ENCODE measurements at places on chromosomes 2 and 18. TPM values are rescaled to one million over a fixed set of nuclear protein-coding genes. Genes with fewer than 3 reads are reported as not detected.

- DNase-seq = no peak
These were observed 3.7 kb upstream of the TGFA start for GRCh38 chr2:70557171-70557838.

GRCh38 chr2:235768606-235769005 is 274.8 kb downstream of the AGAP1 start:
- no peak for DNase-seq

DNA sequence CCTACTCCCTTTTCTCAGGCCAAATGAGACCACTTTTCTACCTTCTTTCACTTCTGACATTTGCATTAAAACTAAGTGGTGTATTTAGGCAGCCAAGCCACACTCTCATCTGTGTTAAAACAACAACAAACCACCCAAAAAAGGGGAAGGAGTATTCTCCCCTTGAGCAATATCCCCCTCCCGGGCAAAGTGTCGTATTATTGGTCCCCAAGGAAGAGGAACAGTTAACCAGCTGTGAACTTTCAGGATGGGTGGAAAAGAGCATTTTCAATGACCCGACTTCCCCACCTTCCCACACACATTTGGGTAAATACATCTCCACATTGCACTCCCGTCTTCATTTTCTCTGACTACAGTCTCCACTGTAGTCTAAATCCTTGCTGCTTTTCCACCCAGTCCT is 44.3 kb downstream of the FEZ2 start:
- no peak for DNase-seq

- no peak for DNase-seq
These were observed 3.0 kb downstream of the PLEK start for GRCh38 chr2:68367953-68368653.

- DNase-seq = no peak
These were observed 73.6 kb downstream of the SPHKAP start for GRCh38 chr2:228107846-228108245.

DNA sequence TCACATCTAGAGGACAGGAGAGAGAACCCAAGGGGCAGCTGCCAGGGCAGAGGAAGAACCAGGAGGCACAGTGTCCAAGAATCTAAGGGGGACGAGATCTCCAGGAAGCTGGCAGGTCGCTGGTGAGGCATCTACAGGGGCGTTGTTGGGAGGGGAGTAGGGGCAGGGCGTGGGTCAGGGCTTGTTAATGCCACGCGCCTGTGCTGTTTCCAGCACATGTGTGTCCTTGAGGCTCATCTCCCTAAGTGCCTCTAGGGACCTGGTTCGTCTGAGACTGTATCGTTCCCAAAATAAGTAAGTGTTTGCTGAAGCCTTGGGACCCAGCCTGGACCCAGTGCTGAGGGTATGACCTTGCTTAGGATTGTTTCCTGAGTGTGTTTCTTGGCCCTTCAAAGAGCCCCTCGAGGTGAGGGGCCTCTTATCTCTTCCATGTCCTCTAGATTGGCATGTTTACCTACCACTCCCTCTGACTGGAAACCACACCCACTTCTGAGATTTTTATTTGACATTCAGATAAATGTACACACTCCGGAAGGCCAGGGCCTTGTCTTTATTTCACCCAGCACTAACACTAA is 22.2 kb downstream of the HK2 start:
- no peak for DNase-seq

DNA sequence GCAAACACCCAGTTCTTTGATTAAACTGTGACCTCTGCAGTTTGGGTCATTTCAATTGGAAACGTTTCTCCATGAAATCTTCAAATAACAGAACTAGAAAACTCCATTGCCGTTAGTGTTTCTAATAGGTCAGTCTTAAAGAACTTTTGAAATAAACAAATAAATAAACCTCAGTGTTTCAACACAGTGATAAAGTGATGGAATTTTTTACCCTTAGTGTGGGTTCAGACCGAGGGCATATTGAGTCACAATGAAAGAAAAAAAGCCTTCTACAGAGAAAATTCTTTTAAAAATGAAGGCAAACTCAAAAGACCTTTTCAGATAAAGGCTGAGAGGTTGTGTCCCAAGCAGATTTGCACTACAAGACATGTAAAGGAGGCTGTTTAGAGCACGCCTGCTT is 149.6 kb downstream of the NCKAP5 start:
- no peak for DNase-seq

DNA sequence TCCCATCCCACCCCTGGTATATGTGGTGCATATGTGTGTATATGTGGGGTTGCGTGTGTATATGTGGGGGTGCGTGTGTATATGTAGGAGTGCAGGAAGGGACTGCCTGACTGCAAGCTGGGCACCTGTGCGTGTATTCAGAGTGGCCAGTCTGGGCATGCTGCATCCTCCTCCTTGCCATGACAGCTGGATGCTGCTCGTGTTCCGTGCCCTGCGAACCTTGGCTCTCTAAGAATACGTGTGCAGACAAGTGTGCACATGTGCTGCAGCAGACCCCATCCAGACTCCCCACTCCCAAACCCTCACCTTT is 222.1 kb downstream of the CELF4 start:
- no peak for DNase-seq

- DNase-seq = no peak
These were observed 22.9 kb downstream of the COLEC12 start for GRCh38 chr18:477565-477964.

DNA sequence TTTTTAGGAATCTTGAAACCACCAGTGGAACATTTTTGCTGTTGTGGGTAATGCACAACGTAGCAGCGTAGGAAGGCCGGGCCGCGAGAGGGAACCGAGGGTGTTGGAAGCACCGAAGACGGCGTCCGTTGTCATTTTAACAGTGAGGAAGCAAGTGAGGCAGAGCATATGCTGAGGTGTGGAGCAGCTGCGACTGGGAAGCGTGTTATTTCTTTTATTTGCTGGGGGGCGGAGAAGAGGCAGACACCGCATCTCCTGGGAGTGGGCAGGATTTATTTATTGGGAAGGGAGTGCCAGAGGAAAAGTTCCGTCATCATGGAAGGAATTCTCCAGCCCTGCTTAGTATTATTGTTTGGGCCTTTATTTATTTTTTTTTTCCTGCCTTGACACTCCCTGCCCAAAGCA is 232.8 kb downstream of the KLHL29 start:
- DNase-seq = no peak

DNA sequence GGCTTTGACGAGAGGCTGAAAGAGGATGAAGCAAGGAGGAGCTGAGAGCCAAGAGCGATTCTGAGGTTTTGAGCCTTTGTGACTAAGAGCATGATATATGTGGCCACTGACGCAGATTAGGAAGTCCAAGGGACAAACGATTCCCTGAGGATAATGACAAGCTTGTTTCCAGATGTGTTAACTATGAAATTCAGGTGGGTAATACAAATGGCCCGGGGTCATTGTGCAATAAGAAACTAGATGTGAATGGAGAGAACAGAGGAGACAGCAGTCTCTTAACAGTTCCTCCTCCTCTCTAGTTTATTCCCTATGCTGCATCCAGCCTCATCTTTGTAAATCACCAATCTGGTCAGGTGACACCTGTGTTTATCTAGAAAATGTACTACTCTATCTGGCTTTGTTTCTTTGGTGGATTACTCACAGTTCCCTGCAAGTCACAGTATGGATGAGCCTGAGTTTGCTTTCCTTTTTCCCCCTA is 84.2 kb downstream of the SOCS6 start:
- DNase-seq = peak; percentile 18

GRCh38 chr2:130920415-130921163 is 83.9 kb downstream of the ARHGEF4 start:
- peak; percentile 10 for DNase-seq

- DNase-seq = no peak
These were observed 281.4 kb downstream of the PAX3 start for GRCh38 chr2:222017252-222017850.

GRCh38 chr18:79169958-79170555 is 100.9 kb downstream of the ATP9B start:
- no peak for DNase-seq

- DNase-seq = no peak
These were observed 805.1 kb downstream of the RNF144A start for GRCh38 chr2:7722212-7722910.

DNA sequence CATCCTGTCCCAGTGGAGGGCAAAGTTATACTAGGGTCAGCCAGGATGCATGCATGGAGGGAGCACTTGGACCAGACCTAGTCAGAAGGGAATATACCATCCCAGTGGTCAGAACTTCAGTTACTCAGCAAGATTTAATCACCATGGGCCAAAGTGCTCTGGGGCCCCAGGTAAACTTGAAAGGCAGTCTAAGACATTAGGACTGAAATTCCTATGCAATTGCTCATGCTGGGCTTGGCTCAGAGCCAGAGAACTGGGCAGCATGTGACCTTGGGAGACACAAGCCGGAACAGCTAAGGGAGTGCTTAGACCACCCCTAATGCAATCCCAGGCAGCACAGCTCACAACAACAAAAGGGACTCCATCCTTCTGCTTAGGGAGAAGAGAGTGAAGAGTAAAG is 401.3 kb downstream of the KCNJ3 start:
- peak; percentile 60 for DNase-seq

- DNase-seq = no peak
These were observed 107.8 kb upstream of the CNTNAP5 start for GRCh38 chr2:123917241-123917640.

- no peak for DNase-seq
These were observed 957.0 kb downstream of the CPS1 start for GRCh38 chr2:211513446-211513845.

The L3MBTL4 gene
- total RNA-seq = 9.8 TPM

The FAM110C gene
- total RNA-seq = 10.4 TPM

The MTIF2 gene
- total RNA-seq = 34.8 TPM

The VPS54 gene
- 15.9 TPM for total RNA-seq

The PHOSPHO2 gene
- total RNA-seq = 5.8 TPM

The AP1S3 gene
- 21.4 TPM for total RNA-seq

The AQP12A gene
- not detected for total RNA-seq

The LRATD1 gene
- 11.4 TPM for total RNA-seq

The CROCC2 gene
- total RNA-seq = not detected

The PJVK gene
- 3.8 TPM for total RNA-seq

The RABL2A gene
- 9.6 TPM for total RNA-seq

The CYP26B1 gene
- 1.1 TPM for total RNA-seq

The SERPINB7 gene
- total RNA-seq = 3.1 TPM

The ITM2C gene
- total RNA-seq = 148 TPM

The KIF1A gene
- 203 TPM for total RNA-seq

The FIGN gene
- 1.8 TPM for total RNA-seq

The DGKD gene
- total RNA-seq = 15.3 TPM

The SPEG gene
- 9.9 TPM for total RNA-seq
